ENCODE measurements at places on chromosomes 3 and 15.
A peak's percentile ranks its signal among the peaks of the same experiment; 100 is the strongest.

DNA sequence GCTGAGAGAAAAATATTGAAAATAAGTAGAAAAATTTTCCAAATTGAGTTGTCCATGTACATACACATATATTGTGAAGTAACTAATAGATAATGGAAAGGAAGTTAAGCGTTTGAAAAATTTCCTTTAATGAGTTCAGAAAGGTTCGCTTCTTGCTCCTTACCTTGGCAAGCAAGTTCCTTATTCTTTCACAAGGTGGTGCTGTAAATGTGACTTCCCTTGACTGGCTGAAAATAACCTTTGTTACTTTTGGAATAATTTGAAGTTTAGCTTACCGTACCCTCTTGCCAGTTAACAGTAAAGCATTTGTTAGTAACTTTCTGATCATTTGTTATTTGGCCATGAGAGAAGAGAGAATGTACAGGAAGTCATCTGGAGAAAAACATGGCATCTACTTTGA is 41.6 kb downstream of the PYDC2 start:
- DNase-seq, result no peak

DNA sequence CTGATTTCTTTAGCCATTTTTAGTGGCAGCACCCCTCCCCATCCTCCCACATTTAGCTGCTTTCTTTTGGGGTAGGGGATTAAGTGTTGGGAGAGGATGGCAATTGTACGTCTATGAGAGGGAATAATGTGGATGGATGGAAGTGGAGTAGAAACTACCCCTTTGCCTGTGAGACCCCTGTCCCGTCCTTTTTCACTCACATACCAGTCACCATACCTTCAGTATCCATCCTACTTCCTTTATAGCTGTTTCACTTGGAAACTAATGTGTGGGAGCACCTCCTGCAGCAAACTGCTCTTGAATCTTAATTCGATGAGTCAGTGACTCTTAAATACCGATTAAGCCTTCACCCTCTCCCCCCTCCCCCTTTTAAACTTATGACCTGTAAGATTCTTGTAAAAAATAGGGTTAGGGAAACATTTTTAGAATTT is 730 bp downstream of the SPRED1 start:
- no peak for DNase-seq

GRCh38 chr15:53757906-53758305 is 1.6 kb downstream of the WDR72 start:
- no peak for DNase-seq

GRCh38 chr3:95228416-95228815 is 1165.6 kb downstream of the NSUN3 start:
- DNase-seq, result no peak

DNA sequence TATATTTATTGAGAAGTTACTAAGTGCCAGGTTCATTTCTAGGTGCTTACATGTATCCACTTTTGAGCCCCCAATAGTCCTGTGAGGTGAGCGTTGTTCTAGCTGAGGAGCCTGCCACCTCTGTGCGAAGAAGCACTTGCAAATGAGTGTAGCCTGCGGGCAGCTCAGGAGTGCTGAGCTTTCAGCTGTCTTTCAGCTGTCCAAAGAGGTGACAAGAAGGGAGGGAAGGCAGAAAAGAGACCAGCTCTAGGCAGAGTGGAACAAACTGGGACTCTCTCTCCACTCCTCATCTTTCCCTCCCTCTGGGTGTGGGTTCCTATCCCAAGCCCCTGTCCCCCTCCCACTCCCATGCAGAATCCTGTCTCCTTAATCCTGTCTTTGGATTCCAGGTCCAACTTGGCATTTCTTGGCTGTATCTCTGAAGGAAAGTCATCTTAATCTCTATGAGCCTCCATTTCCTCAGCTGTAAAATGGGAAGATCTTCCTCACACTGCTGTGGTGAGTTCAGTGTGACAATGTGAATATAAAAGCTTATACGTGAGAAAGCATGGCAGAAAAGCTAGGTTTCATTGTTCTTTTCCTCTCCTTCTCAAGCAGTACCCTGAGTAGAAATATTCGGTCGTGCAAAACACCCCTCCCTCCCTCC is 6.7 kb upstream of the SRP14 start:
- DNase-seq, result no peak

GRCh38 chr3:146390957-146391356 is 78.4 kb downstream of the PLSCR2 start:
- no peak for DNase-seq

GRCh38 chr3:24854748-24855147 is 360.1 kb upstream of the THRB start:
- no peak for DNase-seq

GRCh38 chr3:37608061-37608702 is 253.5 kb upstream of the CTDSPL start:
- no peak for DNase-seq

DNA sequence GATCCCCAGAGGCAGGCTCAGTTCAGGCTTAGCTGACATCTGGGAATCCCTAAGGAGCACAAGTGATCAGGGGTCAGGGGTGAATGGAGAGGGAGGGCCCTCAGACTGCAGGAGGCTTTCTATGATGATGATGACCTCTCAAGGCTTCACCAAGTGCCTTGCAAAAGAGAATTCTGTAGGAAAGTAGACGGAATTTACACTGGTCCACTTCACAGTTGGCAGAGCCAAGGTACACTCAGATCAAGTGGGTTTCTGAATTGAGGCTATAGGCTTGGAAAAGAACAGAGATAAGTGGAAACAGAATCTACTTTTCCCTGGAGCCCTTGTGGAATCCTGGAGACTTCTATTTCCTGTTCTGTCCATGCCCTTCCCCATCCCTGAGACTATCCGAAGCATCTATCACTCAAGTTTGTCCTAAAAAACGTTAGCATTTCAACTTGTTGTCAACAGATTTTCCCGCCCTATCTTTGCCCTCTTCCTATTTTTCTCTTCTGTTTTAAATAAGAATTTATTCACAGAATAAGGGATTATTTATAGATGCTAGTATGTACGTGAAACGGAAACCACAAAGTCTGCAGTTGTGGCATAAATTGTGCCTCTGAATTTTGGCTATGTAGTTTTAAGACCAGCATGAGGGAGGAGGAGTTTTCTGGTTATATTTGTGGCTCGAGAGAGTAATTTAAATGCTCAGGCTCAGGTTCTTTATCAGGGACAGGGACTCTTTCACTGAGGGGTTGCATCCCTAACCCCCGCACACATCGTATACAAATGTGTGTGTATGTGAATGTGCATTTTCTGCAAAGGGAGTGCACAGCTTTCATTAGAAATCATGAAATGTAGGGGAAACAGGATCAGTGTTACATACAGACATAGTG is 12.8 kb downstream of the GCSAM start:
- DNase-seq, result no peak

DNA sequence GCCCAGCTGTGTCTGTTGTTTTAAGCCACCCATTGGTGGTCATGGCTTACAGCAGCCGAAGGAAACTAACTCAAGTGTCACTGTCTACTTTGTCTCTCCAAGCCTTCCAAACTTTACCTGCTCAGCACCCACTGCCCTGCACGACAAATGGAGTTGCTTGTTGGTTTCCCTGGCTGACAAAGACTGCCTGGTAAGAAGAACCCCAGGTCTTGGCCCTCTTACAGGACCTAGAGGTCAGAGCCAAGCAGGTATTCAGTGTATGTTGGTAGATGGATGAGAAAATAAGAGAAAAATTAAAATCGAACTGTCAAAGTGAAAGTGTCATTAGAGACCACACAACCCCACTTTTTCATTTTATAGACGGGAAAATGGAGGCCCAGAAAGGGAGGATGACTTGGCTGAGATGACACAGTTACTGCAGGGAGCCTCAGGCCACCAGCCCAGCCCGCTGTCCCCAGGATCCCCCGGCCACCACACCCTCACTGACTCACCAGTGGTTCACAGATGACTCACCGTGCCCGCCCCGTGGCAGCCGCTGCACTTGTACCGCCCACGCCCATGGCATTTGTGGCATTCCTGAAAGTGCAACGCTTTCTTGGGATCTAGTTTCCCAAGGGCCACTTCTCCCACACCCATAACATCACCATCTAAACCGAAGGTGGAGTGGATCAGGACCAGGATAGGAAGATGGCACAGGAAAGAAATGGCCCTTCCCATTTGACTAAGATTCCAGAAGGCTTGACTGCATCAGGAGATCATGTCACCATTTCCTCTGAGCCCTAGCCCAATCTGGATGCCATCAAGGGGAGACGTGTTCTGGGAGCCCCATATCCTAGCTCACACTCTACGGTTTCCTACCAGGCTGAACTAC is 15.2 kb downstream of the SSUH2 start:
- DNase-seq, result peak; percentile 83

GRCh38 chr3:104796556-104796955 is 570.2 kb upstream of the ALCAM start:
- DNase-seq, result no peak

DNA sequence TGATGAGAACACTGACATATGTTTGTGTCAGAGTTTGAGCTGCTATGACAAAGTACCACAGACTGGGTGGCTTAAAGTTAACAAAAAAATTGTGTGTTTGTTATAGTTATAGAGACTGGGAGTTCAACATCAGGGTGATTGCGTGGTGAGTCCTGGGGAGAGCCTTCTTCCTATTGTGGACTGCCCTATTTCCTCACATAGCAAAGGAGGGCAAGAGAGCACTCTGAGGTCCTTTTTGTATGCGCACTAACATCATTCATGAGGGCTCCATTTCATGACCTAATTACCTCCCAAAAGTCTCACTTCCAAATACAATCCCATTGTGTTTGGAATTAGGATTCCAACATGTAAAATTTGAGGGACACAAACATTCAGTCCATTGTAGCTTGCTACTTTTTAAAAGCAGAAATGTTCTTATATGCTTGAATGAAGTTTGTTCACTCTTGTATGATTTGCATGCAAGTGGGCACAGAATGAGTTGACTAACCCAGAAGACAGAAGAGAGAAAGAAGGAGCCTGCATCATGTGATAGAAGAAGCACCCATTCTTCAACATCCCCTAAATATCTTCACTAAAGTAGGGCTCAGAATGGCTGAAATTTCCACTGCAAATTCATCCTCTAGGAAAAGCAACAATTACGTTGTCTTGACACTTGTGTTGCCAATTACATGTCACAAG is 18.9 kb upstream of the ALCAM start:
- no peak for DNase-seq

GRCh38 chr15:39100106-39100660 is 480.7 kb upstream of the THBS1 start:
- no peak for DNase-seq

- no peak for DNase-seq
These were observed 14.3 kb upstream of the PDE8A start for GRCh38 chr15:84967380-84967779.

GRCh38 chr15:78415284-78415683 is 22.7 kb upstream of the IREB2 start:
- DNase-seq, result no peak

DNA sequence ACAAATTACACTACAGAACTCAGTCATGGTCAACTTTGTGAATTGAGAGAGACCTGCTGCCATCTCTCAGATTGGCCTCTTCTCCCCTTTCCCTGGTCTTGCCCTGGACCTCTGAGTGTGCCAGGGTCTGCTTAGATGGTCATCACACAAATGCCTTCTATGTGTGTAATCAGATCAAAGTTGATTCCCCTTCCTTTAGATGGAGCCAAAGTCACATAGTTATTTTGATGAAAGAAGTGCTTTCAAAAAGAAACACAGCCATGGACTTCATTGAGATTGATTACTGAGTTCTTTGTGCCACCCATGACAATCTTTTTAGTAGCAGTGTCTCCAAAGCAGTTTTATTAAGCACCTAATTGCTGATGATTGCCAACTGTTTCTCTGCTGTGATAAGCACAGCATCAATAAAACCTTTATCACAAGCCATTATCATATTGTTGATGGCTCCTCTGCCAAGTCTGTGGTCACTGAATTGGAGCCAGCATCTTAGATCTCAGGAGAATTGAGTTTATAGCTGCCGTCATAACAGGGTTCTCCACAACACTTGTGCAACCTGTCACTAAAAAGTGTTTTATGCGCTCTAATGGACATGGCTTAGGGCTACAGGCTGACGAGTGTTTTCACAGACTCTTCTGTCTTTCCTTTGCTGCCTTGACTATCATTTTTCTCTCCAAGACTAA is 149.7 kb upstream of the NUDT16 start:
- DNase-seq, result no peak

GRCh38 chr3:185470323-185470722 is 28.5 kb downstream of the TMEM41A start:
- DNase-seq, result no peak

GRCh38 chr15:48569591-48570302 is 75.8 kb downstream of the FBN1 start:
- DNase-seq, result no peak

GRCh38 chr3:54390582-54390981 is 268.2 kb downstream of the CACNA2D3 start:
- DNase-seq, result no peak

DNA sequence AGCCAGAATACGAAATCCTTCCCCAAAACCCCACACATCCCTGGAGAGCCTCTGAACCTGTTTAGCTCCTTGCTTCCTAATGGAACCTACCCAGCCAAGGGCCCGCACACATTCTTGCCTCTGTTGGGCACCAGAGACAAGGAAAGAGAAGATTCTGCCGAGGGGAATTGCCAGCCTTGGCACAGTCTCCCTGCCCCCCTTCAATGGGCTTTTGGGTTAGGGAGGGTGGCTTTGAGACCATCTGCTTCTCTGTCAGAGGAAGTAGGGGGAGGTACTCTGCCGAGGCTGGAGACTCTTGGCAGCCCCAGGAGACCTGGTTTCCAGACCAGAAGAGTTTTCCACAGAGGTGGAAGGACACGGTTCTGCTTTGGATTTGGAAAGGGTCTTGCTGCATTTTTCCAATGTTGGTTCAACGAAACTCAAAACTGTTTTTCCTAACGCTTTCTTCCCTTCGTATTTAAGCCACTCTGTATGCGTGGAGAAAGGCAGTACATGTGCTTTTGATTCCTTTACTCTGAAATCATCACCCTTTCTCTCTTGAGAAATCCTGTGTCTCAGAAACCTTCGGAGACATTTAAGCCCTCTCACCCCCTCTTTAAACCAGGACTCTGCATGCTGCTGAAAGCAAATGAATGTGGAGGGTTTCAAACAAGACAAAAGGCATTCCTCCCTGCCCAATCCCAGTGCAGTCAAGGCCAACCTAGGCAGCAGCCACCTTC is 78.8 kb upstream of the PRR23C start:
- no peak for DNase-seq

GRCh38 chr3:193396451-193397244 is 18.1 kb upstream of the ATP13A5 start:
- DNase-seq, result no peak

Measured in activated CD4-positive, alpha-beta memory T cell treated with anti-CD3 and anti-CD28 coated beads for 36 hours (primary cell).